ENCODE measurements at places on chromosomes 4 and X.

DNA sequence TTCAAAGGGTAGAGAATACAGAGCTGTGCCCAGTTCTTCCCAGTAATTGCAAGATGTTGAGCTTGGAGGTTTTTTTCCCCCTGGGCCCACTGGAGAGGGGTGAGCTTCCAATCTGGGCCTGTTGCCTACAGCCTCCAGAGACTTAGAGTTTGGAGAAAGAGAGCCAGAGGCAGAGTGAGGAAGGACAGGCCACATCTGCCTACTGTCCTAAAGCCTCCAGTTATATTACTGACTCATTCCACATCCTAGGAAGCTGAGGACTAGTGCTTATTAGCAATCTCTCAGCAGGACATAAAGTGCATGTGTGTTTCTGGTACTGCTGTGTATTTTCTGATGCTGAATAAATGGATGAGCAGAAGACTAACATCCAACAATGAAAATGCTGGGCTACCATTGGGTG is 181.0 kb upstream of the MAMLD1 start:
- DNase-seq = no peak

DNA sequence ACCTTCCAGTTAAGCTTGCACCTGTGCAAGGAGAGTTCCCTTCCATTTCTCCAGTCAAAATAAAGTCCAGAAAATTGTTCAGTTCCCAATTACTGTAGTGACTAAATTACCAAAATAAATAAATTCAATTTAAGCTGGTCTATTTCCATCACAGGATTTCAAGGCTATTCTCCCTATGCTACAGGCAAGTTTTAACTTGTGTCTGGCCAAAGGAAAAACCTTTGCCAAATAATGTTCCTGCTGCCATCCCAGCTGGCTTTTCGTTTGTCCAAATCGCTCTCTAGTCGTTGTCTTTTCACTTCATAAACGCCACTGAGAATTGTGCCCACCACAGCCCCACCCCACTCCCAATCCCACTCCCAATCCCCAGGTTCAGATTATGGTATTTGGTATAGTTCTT is 2.4 kb downstream of the KCTD8 start:
- DNase-seq = no peak

DNA sequence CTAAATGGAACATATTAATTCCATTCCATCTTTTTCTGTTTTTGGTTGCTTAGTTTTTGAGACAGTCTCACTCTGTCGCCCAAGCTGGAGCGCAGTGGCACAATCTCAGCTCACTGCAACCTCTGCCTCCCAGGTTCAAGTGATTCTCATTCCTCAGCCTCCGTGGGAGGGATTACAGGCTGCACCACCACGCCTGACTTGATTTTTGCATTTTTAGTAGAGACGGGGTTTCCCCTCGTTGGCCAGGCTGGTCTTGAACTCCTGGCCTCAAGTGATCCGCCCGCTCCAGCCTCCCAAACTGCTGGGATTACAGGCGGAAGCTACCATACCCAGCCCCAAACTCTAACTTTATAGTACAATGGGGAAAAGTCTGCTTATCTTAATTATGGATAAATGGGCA is 11.2 kb downstream of the HNRNPD start:
- no peak for DNase-seq

- DNase-seq = no peak
Measured at GRCh38 chrX:154296731-154297130, 1.1 kb downstream of the TKTL1 start.

GRCh38 chr4:71814433-71814832 is 30.6 kb upstream of the GC start:
- DNase-seq = no peak
